ENCODE measurements at places on chromosomes 2 and 18.
A peak's percentile ranks its signal among the peaks of the same experiment; 100 is the strongest.

DNA sequence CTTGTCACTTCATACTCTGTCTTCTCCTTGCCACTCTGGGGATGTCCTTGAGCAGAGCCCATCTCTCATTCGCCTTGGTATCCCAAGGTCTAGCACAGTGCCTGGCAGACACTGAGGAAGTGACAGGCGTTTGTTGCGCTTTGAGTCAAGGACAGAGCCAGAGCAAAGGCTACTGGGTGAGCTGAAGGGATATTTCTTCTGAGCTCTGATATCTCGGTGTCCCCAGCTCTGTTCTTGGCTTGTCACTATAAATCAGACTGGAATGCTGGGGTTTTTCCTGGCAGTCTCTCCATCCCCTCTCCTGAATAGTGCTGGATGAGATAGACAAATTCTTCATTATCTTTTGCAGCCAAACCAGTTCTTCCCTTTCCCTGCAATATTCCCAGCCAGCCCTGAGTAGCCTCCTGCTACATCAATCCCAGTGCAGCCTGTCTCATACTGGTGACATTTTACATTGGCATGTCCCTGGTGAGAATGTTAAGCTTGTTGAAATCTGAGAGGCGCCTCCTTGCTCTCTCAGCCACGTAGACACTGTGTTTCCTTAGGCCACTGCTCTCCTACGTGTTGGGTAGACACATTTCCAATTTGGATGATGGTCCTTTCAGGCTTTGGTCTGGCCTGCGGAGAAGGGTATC is 61.7 kb downstream of the CTIF start:
- no peak for DNase-seq

DNA sequence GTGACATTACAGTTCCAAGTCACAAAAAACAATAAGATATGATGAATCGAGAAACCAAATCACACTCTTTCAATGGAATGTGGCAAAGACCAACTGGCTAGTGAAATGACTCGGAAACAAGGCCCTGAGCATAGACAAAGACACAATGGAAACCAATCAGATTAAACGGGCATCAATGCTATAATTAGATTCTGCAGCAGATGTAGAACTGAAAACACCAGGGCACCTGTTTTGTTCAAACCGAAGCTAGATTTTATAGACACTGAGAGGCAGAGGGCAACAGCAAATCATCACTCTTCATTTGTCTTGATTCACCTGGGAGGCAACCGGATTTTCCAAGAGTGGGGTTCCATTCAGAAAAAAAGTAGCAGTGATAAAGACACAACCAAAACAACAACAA is 92.8 kb upstream of the BARD1 start:
- DNase-seq, result no peak

GRCh38 chr2:85822766-85823165 is 66.0 kb downstream of the ST3GAL5 start:
- no peak for DNase-seq

GRCh38 chr2:31080361-31080760 is 57.9 kb downstream of the GALNT14 start:
- DNase-seq, result no peak

GRCh38 chr2:50347358-50348044 is 684.4 kb downstream of the NRXN1 start:
- no peak for DNase-seq

- no peak for DNase-seq
Measured at GRCh38 chr2:72159211-72159993, 11.7 kb upstream of the CYP26B1 start.

GRCh38 chr18:13271302-13271911 is 52.8 kb downstream of the LDLRAD4 start:
- no peak for DNase-seq

GRCh38 chr18:7616661-7617060 is 49.5 kb downstream of the PTPRM start:
- no peak for DNase-seq

DNA sequence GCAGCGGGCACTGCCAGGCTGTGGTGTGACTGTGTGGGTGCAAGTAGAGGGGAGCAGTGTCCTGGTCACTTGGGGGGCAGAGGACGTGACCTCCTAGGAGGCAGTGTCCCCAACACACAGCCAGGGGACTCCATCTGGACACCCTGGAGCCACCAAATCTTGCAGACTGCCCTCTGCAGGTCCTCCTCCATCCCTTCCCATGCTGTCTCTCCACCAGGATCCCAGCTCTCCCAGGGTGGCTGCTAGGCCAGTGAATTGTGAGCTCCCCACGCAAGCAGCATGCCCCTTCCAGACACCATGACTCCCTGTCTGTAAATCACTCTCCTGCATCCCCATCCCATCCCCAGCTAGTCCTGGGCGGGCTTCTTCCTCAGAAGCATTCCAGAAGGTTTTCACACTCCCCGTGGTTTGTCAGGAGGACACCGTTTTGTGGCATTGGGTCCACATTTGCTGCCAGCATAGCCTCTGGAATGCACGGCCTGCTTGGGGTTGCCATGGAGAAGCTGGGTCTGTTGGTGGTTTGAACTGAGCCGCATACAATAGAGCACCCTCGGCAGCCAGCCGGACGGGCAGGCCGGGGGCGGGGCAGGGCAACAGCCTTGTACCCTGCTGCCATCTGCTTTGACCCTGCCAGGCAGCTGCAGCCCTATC is 210.7 kb downstream of the KLHL29 start:
- DNase-seq, result no peak

- DNase-seq, result no peak
Measured at GRCh38 chr18:65215865-65216466, 534.8 kb upstream of the CDH7 start.

DNA sequence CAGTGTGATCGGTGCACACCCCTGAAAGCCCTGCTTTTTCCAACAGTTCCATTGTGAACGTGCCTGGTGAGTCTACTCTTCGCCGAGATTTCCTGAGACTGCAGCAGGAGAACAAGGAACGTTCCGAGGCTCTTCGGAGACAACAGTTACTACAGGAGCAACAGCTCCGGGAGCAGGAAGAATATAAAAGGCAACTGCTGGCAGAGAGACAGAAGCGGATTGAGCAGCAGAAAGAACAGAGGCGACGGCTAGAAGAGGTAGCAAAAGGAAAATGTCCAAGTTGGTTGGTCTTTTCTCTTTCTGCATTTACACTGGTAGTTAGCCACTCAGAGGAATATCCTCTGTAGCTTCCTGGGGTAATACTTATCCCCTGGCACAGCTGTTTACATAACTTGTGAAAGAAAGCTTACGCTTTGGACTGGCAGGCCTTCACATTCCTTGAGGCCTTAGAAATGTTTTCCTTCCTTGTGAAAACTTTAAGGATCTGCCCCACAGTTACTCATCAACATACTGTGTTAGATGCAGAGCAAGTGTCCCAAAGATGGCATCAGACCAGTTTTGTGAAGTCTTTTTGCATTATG is 146.6 kb downstream of the MAP4K4 start:
- DNase-seq, result peak; percentile 71

DNA sequence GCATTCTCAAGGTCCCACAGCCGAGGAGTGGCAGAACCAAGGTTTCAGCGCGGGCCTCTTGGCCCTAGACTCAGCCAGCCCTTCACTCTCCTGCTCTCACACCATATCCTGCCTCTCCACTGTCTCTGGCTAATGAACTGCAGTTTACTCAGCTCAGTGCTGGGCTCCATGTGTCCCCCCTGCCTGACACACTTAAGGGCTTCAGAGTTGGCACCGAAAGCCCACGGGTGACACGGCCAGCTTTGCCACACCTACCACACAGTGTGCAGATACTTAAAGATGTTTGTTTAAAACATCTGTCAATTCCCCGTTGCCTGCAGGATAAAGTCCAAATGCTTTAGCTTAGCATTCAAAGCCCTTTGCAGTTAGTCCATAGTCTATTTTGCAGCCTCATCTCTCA is 241.2 kb downstream of the SEPTIN10 start:
- no peak for DNase-seq

DNA sequence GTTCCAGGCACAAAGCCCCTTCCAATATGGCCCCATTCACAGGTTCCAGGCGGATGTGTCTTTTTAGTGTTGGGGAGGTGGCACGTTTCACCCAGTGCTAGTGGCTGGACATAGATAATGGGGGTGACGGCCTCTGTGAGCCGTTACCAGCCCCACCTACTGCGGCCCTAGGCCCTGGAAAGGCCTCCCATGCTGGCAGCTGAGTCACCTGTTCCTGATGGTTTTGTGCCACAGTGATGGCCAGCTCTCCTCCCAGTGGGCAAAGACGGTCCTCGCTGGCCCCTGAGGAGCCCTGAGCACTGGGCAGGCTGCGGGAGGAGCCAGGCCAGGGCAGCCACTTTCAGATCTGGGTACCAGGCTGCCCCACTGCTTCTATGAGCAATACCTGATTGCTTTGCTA is 40.0 kb upstream of the GPC1 start:
- no peak for DNase-seq

DNA sequence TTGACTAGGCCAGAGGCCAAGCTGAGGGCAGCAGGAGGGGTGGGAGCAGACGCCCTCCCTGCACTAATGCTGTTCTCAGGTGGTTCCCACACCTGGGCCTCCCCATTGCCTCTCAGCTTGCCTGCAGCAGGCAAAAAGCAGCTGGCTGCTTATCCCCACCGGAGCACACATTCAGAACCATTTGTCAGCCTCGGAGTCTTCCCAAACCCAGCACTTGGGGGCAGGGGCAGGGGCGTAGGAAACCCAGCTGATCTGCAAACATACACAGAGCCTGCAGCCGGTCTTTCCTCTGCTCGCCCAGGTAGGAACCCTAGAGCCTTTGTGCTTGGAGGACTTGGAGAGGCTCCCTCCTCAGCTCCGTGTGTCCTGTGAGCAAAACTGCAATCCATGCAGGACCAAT is 249.8 kb downstream of the CYP26B1 start:
- DNase-seq, result no peak

- no peak for DNase-seq
Measured at GRCh38 chr2:112843288-112843687, 6.7 kb upstream of the IL1B start.

DNA sequence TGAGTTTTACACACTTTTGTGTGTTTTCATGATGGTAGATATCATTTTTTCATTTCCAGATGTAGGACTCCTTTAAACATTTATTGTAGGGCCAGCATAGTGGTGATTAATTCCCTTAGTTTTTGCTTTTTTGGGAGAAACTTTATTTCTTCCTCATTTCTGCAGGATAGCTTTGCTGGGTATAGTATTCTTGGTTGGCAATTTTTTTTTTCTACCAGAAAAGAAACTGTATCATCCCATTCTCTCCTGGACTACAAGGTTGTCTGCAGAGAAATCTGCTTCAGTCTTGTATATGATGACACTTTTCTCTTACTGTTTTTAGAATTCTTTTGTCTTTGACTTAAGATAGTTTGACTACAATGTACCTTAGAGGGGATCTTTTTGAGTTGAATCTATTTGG is 37.8 kb upstream of the RHOB start:
- no peak for DNase-seq
